ENCODE measurements at places on chromosomes 6 and 20.

DNA sequence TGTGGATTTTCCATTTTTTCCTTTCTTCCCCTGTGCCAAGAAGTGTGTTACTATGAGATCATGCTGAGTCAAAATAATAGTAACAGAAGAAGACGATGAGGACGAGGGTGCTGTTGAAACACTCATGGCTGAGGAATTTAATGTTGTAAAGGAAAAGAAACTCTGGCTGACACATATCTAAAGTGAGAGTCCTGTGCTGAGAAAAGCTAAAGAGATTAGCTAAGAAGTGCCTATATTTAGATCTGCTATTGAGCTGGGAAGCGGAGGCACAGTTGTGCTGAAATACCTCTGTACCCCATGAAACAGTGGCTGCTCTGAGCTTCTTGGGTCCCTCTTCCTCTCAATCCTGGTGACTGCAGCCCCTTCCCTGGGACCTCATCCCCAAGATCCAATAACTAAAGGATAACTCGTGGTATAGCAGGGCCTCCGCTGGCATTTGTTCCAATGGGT, 1.1 kb upstream of the SYTL3 start:
- DNase-seq = no peak

GRCh38 chr20:5882166-5882565, 68.2 kb downstream of the TRMT6 start:
- no peak for DNase-seq

DNA sequence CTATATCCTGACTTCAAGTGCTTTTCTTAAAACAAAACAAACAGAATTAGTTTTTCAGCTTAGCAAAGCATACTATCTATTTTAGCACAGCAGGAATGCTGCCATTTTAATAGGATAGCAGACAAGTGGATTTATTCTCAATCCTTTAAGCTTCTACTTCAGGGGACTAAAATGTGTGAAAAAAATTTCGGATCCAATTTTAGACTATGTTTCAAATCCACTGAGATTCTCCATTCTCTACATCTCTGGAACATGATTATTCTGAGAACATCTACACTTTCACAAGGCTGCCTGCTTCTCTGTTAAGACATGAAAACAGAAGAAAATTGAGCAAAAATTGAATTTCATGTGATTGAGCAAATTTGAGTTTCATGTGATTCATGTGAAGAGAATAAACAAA, 1321.3 kb downstream of the HACE1 start:
- no peak for DNase-seq

GRCh38 chr6:63714091-63714490, 78.5 kb downstream of the PHF3 start:
- no peak for DNase-seq

DNA sequence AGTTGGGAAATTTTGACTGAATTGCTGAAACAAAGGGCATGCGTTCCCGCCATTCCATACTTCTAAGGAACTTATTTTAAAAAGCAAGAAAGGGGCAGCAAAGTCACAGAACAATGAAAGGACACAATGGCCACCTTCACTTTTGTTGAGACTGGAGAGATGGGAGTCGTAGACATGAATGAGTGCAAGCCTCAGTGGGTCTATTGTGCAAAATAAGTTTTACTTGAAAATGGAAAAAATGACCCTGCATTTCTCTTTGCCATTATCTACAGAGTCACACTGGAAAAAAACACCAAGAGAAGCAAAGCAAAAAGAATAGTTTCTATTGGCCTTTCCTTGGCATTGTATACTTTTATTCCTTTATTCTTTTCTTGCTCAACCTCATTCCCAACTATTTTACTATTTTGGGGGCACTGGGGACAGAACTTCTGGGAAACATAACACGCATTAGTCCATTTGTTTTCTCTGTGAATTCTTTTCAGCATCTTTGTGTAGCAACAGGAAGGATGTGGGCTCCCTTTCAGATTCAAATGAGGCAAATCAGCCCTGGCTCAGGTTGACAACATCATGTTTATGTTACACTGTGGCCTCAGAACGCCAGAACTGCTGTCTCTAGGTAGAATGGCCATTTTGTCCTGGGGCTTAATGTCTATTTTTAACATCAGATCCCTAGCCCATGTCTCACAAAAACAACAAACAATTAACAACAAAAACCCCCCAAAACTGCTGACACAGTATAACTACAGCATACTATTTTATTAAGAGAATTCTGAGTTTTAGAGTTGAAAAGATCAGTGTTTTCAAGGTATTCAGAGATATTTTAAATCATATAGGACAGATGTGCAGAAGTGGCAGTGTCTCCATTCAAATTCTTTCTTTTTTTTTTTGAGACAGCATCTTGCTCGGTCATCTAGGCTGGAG, 122.2 kb downstream of the FYN start:
- DNase-seq = no peak

- DNase-seq = peak; percentile 25
These were observed 89.6 kb upstream of the NHSL1 start for GRCh38 chr6:138588805-138589434.

DNA sequence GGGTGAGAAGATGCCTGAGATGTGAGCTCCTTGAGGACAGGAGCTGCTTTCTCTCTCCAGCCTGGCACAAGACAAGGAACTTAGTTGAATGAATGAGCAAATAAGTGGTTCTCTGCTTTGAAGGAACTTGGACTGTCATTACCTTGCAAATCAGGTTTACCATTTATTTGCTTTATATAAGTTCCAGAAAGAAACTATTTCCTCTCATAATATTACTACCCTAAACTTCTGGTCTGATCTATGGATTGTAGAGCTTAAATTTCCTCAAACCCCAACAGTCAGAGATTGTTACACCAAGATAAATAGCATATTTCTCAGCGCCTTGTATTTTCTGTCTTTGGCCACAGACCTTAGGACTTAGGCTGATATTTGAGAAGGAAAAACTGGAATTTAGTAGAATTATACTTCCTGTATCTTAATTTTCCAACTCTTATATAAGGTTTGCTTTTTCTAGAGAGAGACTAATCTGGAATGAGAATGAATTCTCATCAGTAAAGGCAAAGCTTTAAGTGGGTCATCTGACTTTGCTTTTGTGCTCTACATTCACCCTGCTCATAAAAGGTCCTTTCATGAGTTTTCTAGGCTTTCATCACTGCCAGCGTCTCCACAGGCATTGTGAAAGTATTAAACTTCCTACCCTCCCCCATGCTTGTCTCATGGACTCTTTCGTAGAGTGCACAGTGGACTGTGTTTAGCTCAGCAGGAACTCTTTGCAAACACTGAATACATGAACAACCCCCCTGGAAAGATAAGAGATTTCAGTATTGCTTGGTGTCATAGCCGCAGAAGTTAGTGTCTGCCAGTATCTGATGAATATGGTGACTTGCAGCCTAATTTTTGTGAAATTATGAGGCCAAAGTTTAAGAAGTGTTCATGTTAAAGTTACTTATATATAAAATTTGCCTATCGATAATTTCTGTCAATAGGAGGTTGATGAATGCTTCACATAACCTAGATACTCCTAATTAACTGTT, 74.0 kb downstream of the PTPRA start:
- no peak for DNase-seq

- no peak for DNase-seq
These were observed 109.0 kb downstream of the TAF4 start for GRCh38 chr20:61956396-61957342.

- no peak for DNase-seq
These were observed 72.4 kb downstream of the TULP4 start for GRCh38 chr6:158384671-158385110.

DNA sequence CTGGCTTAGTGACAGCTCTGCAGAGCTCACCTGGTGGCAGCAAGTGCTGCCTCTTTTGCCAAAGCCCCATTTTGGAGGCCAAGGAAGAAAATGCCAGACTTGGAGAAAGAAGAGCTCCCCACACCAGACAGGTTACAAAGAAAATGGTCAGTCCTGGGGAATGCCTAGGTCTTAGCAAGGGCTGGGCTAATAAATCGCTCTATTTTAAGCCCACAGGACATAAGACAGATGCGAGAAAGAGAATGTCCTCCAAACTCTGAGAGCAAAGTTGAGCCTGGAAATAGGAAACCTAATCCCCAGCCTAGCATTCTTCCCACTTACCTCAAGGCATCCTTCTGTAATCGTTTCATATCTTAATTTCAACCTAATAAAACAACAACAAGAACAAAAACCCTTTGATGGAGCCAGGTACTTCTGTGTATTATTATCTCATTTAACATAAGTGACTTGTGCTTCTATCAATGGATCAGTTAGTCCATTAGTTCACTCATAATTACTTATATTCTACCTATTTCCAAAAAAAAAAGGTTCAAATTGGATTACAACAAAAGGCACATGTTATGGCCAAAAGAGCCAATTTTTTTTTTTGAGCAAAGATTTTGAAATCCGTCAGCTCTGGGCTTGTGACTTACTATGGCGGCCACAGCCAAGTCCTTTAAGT, 40.4 kb upstream of the FAM83C start:
- no peak for DNase-seq

- no peak for DNase-seq
These were observed 669.6 kb upstream of the NRSN1 start for GRCh38 chr6:23456396-23456795.

GRCh38 chr6:170417881-170418280, 111.3 kb downstream of the FAM120B start:
- DNase-seq = no peak

All from kidney epithelial cell (primary cell).